ENCODE measurements at places on chromosomes 16 and 17. TPM values are rescaled to one million over a fixed set of nuclear protein-coding genes. Genes with fewer than 3 reads are reported as not detected.

- no peak for DNase-seq
Observed at GRCh38 chr17:48655913-48656312, 29.8 kb upstream of the HOXB9 start.

The OTOP2 gene
- not detected for total RNA-seq

DNA sequence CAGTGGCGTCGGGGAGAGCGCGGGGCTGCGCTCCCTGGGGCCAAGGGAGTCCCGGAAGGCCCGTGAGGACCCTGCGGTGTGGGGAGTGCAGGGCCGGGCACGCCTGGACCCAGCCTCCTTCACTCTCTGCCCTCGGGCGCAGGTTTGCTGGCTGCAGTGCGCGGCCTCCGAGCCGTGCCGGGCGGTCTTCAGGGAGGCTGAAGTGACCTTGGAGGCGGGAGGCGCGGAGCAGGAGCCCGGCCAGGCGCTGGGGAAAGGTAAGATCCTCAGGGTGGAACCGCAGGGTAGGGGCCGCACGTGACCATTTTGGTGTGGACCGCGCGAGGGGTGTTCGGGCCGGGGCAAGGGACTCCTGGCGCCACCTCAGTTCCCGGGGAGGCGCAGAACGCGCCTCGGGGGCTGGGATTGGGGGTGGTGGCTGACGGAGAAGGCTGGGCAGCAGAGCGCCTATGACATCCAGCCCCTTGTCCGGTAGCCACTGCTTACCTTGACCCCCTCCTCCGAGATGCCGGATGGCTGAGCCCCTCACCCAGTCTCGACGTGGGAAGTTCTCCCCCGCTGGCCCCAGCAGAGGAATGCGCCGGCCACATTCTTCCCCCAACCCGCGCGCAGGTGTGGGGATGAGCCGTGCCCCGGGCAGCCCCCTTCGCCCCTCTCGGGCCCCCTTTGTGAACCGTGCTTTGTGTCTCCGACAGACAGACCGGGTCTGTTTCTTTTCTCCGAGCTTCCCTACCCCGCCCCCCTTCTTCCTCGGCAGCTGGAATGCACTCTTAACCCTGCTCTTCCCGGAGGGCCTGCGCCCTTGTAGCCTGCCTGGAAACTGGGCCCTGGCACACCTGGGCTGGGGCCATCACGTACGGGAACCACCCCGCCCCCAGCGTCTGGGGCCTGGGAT lies 631 bp downstream of the CDH3 start:
- DNase-seq = no peak

The CSH1 gene
- total RNA-seq = not detected

The ZNRF1 gene
- total RNA-seq = 11.4 TPM
